ENCODE measurements at places on chromosomes 12 and 14.
A peak's percentile ranks its signal among the peaks of the same experiment; 100 is the strongest.

DNA sequence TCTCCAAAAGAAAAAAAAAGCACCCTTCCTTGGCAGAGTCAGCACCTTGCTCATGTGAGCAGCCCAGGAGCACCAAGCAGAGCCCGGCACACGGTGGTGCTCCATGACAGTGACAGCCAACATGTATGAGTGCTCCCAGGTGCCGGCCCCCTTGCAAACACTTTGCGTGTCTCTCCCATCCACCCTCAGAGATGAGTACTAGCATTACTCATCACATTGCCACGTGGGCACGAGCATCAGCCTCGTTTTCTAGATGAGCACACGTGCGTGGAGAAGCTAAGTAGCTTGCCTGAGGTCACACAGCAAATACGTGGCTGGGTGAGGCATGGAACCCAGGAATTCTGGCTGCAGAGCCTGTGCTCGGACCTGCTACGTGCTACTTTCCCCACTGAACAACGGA is 177.9 kb upstream of the PRMT8 start:
- DNase-seq, result no peak

DNA sequence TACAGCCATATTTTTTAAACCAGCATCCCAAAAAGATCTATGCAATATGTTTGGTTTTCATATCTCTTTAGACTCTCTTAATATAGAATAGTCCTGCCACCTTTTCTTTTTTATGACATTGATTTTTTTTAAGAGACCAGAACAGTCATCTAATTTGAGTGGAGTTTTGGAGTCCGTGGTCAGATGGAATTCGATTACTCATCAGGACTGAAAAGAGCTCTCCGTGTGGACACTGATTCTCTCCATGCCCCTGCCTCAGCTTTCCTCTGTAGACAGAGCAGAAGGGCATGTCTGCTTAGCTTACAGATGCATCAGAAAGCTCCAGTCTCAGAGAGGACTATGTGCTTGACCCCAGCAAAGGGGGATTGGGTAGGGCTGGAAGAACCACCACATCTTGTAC is 27.8 kb downstream of the SMCO2 start:
- peak; percentile 65 for DNase-seq

GRCh38 chr14:31487886-31488285 is at the start of gene GPR33:
TSS of gene GPR33 (minus strand) at chr14:31488039. CDS start at chr14:31483965, 4,074 bp downstream.
- DNase-seq, result no peak

DNA sequence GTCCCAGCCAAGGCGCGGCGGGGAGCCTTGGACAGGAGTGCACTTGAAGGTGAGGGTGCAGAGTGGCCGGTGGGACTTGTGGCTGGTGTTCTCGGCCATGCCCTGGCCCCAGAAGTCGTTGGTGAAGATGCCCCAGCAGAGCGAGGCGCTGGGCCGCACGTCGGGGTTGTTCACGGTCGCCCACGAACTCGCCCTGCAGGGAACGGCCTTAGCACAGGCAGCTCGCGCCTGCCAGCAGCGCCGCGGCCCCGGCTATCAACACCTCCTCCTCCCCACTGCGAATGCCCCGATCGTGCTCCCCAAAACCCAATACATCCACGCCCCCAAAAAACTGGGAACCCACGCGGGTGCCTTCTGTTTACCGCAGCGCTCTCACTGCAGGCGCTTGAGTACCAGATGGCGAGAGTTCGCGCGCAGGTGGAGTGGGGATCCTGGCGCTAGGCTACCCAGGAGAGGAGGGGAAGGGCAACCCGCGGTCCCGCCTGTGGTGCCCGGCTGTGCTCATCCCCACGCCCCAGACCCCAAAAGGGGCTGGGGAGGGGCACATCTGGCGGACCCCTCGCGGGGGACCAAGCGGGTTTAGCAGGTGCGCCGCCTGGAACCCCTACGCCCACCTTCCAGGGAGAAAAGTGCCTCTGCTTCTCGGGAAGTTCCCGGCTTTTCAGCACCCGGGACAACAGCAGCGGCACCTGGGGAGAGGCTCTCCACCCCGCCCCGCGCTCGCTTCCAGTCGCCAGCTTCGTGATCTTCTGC is 386.3 kb upstream of the TMTC1 start:
- DNase-seq, result no peak

DNA sequence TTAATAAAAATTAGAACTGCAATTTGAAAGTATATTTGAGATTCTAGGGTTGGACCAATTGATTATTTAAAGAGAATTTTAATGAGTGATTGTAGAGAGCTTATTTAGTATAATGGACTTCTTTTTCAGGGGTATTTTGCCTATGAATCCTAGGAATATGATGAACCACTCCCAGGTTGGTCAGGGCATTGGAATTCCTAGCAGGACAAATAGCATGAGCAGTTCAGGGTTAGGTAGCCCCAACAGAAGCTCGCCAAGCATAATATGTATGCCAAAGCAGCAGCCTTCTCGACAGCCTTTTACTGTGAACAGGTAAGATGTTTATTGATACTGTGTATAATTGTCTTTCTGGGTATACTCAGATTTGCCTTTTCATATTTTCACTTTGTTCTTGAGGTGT is 35.9 kb upstream of the KCNMB4 start:
- no peak for DNase-seq

- DNase-seq, result no peak
These were observed 348.9 kb downstream of the FLRT2 start for GRCh38 chr14:85878874-85879273.

DNA sequence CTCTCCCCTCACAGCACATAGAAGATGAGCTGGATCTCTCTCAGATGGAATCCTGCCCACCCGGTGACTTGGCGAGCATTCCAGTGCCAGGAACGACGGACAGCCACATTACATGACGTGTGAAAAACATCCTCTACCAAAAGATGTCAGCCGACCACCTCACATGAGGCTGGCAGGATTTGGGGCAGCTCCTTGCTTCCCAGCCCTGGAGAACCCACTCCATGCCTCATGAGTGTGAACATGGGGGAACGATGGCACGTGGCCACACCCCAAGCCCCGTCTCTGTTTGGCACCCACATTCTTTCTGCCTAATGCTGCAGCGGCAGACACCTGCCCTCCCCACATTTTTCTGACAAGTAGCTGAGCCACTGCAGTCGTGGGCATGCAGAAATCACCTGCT is 202.5 kb downstream of the CALM1 start:
- DNase-seq, result no peak

GRCh38 chr12:113099764-113100163 is 35.8 kb downstream of the RASAL1 start:
- DNase-seq, result no peak

DNA sequence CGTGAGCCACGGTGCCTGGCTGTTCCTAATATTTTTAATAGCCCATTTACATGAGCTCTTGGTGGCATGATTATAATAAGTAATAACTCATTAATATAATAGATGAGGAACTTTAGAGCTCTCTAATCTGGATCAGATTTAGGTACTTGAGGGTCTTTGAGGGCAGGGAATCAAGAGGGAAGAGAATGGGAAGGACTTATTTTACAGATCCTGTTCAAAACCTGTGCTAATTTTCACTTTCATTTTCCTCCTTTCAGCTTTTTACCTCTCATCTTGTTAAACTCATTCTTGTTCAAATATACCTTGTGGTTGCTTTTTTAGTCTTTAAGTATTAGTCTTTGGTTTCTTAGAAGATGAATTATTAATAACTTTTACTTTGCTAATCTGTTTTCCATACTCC is 5.6 kb downstream of the NECAP1 start:
- no peak for DNase-seq

DNA sequence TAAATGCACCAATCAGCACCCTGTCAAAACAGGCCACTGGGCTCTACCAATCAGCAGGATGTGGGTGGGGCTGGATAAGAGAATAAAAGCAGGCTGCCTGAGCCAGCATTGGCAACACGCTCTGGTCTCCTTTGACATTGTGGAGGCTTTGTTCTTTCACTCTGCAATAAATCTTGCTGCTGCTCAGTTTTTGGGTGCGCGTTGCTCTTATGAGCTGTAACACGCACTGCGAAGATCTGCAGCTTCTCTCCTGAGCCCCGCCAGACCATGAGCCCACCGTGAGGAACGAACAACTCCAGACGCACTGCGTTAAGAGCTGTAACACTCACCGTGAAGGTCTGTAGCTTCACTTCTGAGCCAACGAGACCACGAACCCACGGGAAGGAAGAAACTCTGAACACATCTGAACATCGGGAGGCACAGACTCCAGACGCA is 8.4 kb upstream of the PIANP start:
- no peak for DNase-seq

DNA sequence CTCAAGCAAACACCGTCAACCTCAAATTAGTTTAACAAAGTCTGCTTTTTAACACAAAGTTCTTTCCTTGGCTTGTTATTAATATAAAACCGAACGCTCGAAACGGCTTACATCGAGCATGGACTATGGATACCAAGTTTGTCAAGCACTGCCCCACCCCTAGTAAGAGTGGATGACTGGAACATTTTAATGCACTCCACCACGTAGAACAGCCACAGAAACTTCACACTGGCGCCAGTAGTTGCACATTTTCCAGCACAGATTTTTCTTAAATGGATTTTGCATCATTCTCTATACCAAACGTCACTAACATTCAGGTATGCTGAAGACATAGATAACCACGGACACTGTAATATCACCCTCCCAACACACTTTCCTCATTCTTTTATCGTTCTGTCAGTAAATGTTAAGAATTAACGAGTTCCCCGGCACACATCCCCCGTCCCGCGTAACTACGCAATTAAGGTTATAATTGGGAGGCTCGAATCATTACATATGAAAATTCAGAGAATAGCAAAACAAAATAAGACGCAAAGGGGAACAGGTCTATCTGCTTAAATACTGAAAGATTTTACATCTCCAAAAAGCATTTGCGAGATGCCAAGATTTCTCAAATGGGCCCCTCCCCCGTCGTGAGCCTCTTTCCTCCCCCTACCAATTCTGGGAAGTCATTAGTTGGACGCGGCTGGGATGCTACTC is 990 bp downstream of the FERMT2 start:
- peak; percentile 29 for DNase-seq

- DNase-seq, result no peak
These were observed 8.7 kb upstream of the SLC4A8 start for GRCh38 chr12:51415931-51416330.

DNA sequence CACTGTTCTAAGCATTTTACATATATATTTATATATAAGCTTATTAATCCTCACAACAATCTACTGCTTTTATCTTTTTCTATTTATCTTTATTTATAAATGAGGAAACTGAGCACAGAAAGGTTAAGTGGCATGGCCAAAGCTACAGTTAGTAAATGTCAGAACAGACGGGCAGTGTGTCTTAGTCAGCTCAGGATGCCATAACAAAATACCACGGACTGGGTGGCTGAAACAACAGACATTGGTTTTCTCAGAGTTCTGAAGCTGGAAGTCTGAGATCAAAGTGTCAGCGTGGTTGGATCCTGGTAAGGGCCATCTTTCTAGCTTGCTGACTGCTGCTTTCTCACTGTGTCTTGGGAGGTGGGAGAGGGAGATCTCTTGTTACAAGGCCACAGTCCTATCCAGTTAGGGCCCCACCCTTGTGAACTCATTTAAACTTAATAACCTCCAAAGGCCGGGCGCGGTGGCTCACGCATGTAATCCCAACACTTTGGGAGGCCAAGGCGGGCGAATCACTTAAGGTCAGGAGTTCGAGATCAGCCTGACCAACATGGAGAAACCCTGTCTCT is 19.8 kb downstream of the RPGRIP1 start:
- no peak for DNase-seq

GRCh38 chr12:121264951-121265515 is 31.5 kb downstream of the CAMKK2 start:
- DNase-seq, result no peak

GRCh38 chr12:89225401-89225800 is 126.9 kb downstream of the DUSP6 start:
- no peak for DNase-seq

DNA sequence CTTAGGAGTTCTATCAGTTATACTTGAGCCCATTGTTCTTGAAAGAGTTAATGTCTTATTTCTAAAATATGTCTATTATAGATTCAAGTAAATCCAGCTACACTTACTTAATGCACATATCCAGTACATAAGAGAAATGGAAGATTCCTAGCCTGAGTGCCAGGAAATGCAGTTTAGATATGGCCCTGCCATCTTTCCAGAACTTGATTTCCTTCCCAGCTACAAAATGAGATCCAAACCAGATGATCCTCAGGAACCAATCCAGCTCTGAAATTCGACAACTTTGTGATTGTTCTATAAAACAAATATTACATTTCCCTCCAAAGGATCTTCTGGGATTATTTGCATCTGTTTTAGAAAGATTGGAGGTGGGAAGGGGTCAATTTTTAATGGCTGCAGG is 317.3 kb upstream of the GARIN6 start:
- no peak for DNase-seq

- no peak for DNase-seq
These were observed 43.6 kb upstream of the LHX5 start for GRCh38 chr12:113515082-113515856.

GRCh38 chr14:102878174-102878969 is 44.1 kb upstream of the AMN start:
- DNase-seq, result no peak

- no peak for DNase-seq
These were observed 61.1 kb upstream of the GALNT9 start for GRCh38 chr12:132390287-132391076.

DNA sequence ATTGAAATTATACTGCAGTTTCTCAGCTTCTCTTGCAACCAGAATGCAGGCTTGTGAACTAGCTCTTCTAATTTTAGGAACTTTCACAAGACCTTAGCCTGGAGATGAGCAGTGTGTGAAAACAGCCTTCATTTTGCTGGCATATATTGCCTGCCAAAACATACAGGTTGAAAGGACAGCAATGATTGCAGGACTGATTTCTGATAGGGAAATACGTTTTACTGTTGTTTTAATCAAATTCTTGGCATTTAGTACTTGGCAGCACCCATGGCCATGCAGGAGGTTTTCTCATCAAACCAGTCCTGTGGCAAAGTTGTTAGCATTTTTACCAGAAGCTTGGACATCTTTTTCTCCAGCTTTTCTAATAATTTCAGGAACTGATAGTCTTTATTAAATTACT is 91.9 kb upstream of the MUCL1 start:
- no peak for DNase-seq

DNA sequence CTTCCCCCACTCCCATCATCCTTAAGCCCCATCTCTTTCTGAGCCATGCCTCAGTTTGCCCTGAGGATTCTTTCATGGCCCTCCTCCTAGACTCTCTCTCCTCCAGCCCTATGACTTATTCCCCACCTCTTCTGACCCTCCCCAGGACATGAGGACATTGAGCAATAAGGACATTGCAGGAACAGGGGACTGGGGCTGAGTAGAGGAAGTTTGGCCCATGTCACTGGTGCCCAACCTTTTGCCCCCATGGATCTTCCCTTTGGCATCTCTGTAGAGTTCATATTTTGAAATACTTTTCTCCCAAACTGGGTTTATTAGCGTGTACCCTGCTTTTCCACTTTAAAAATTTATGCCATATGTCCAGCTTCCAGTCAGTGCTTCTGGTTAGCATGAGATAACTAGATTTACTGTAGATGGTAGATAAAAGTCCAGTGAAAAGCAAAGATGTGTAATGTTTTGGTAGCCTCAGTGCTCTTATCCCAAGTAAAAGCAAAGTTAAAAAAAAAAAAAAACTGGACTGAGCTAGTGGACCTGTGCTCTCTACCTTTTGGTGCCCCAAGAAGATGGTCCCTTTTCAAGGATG is 6.1 kb upstream of the LRP1-AS start:
- no peak for DNase-seq

GRCh38 chr12:14689144-14689543 is 7.3 kb downstream of the GUCY2C start:
- DNase-seq, result no peak

- no peak for DNase-seq
These were observed 378.9 kb downstream of the TMTC2 start for GRCh38 chr12:83065562-83065961.

All from kidney glomerular epithelial cell (primary cell).